NCI-H187 (cell line): ENCODE measurements at places on chromosomes 5 and 9.

DNA sequence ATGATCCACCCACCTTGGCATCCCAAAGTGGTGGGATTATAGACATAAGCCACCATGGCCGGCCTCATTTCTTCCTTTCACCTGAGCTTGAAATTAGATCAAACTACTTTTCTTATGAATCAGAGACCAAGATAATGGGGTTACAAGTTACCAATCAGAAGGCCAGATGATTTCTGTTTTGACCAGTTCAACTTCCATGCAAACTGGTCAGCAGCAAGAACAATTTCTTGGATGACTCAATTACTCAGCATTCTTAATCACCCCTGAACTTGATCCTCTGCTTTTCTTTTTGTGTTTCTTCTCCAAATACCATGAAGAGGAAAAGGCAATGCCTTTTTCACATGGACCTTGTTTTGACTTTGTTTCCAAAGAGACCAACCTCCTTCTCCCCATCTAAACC lies 10.0 kb upstream of the PLIN2 start:
- no peak for DNase-seq

GRCh38 chr9:34106110-34106509 lies 20.4 kb downstream of the DCAF12 start:
- DNase-seq: no peak

GRCh38 chr5:145471831-145472612 lies 363.1 kb downstream of the PRELID2 start:
- DNase-seq: no peak

DNA sequence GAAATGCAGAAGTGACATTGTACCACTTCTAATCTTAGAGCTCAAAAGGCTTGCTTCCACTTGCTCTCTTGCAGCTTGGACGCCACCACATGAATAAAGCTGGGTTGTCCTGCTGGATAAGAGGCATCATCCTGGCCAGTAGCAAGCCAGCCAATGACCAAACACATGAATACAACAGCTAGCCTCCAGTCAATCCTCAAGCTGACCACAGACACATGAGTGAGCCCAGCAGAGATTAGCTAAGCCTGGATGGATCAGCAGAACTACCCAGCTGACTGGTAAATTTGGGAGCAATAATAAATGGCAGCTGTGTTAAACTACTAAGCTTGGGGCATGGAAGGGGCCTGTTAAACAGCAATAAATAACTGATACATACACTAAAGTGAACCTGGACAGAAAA lies 121.1 kb upstream of the SLC12A2 start:
- no peak for DNase-seq

DNA sequence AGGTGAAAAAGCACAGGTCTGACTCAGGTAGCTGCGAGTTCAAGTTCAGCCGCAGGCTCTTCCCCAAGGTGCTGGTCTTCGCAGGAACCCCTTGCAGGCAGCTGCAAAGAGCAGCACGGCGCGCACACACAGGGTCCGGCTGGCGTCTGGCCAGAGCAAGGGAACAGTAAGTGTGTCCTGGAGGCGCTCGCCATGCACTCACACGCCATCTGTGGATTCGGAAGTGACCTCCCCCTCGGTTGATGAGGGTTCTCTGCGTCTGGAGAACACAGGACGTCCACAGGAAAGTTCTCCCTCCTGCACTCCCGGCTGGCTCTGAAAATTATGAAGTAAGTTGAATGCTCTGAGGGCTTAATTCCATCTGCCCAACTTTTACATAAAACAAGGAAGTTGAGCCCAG lies 14.0 kb upstream of the EGFL7 start:
- DNase-seq: no peak

DNA sequence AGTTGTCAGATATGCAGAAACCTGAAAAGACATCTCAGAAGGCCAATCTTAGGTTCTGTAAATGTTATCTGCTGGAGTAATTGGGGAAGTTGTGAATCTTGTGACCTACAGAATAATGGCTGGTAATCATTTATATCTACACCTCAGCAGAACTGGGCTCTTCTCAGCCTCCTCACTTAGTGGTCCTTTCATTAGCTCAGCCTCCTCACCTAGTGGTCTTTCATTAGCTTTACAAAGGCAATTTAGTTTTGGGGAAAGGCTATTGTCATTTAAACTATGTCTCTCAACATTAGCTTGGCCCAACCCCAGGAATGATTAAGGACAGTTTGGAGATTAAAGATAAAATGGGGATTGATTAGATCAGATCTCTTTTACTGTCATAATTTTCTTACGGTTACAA lies 284.2 kb upstream of the SGCD start:
- no peak for DNase-seq

- DNase-seq: peak; percentile 4
Observed at GRCh38 chr5:107808671-107809137, 138.0 kb upstream of the EFNA5 start.
